ENCODE measurements at places on chromosomes 5 and 9.

- DNase-seq = no peak
Measured at GRCh38 chr9:16726718-16727451, 143.6 kb downstream of the BNC2 start.

DNA sequence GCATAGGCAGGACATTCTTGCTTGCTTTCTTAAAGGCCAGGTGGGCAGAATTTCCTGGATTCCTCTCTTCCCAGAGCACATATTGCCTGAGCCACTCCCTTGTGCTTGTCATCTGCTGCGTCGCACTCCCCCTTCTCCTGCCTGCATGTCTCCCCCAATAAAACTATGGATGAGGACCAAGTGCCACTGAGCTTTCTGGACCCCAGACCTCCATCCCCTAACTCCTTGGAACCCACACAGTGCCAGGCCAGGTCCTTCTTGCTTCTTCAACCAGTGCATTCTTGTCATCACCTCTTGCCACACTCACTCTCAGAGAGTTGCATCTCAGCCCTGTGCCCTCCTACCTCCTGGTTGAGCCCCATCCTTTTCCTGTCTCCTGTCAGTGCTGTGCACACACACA lies 157.9 kb upstream of the PANK3 start:
- DNase-seq = no peak

- DNase-seq = no peak
Measured at GRCh38 chr5:167725264-167725663, 566.2 kb upstream of the WWC1 start.

DNA sequence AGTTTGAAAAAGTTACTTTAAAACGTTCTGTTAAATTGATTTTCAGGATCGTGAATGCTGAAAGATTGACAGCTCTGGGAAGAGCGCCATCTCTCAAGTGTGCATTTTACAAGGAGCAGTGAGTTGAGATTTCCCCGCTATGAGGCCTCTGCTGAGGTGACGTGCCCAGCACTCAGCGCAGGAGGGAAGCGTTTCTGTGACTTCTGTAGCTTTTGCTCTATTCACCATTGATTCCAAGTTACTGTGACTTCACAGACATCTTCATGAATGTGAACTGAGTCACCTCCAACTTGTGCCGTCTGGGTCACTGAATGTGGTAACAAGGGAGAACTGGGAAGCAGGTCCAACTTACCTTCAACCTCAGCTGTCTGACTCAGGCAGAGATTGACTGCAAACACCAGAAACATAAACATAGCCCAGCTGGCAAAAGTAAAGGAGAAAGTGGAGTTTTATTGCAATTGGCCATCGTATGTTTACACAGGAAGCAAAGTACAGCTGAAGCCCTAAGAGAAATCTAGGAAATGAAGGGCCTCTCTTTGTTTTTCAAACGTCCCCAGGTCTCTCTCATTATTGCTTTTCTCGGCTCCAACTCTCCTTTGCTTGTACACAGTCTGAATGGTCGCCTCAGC lies 428.8 kb upstream of the CLINT1 start:
- no peak for DNase-seq

DNA sequence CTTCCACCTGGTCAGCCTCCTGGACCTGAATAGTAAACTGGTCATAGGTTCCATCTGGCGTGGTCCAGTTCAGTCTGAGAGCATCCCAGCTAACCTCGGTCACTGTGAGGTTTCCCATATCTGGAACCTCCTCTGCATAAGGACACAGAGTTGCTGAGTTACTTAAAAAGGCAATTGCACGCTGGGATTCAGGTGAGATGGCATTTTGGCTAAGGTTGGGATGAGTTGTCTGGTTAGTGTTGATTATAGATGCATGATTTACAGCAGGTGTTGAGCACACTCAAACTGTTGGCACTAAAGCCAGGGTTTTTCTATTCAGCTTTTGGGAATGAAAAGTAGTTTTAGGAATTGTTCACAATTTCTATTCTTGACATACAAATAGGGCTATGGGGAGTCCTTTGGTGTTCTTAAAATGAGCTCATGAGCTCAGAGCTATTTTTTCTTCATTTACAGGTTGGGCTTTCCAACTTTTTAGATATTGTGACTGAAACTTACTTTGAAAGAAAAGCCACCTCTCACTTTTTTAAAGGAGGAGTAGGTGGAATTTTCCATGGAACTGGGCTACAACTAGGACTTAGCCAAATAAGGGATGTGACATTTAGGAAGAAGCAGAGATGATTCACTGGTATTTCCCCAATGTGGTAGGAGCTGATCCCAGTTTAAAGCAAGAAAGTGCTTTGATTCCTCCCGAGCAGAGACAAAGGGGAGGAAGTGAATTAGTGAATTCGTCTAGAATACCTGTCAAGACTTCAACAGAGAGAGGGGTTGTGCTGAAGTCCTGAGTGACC lies 54.7 kb downstream of the TNC start:
- no peak for DNase-seq

GRCh38 chr5:170746075-170746960 lies 37.2 kb upstream of the GABRP start:
- no peak for DNase-seq

DNA sequence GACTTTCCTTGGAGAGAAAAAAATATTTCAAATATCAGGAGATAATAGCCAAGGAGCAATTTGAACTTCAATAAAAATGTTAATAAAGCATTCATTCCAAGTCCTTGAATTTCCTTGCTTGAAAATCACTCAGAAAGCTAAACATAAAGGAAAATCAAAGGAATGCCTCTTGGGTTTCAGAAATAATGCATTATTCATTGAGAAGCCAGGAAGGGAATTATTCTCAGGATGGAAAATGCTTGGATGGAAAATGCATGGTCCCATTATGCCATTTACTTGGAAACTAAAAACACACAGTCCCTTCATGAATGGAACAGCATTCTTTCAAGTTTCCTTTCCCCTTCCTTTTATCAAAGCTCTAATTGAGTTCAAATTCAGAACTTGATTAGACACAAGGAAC lies 160.9 kb downstream of the LPAR1 start:
- no peak for DNase-seq

All from NCI-H1417 treated with DMSO at 0.1 percent for 48 hours (cell line).